ENCODE measurements at places on chromosomes 6 and 20. TPM values are rescaled to one million over a fixed set of nuclear protein-coding genes. Genes with fewer than 3 reads are reported as not detected.

Gene NAPB
- total RNA-seq, result 5.0 TPM

Gene ZNF322
- total RNA-seq, result 31.2 TPM

Gene KIF13A
- 30.1 TPM for total RNA-seq

Gene HCK
- total RNA-seq, result not detected

Gene PI3
- not detected for total RNA-seq

Gene HTR1B
- total RNA-seq, result not detected

DNA sequence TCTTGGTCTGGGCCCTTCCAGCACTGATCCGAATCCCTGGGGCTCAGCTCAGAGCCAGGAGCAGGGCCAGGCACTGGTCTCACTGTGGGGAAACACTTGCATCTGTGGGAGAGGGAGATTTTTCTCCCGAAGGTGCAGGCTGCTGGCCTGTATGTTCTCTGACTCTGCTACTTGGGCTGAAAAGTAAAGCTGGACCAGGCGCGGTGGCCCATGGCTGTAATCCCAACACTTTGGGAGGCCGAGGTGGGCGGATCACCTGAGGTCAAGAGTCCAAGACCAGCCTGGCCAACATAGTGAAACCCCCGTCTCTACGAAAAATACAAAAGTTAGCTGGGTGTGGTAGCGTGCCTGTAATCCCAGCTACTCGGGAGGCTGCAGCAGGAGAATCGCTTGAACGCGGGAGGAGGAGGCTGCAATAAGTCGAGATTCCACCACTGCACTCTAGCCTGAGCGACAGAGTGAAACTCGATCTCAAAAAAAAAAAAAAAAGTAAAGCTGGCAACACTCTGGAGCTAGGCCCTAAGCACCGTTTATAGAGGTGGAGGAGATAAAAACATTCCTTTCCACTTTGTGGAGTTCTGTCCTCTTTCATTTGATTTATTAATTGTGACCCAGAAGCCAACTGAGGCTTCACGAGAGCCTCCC lies 41.7 kb downstream of the JPH2 start:
- no peak for DNase-seq

- no peak for DNase-seq
Observed at GRCh38 chr20:32028647-32029372, 18.6 kb downstream of the CCM2L start.

DNA sequence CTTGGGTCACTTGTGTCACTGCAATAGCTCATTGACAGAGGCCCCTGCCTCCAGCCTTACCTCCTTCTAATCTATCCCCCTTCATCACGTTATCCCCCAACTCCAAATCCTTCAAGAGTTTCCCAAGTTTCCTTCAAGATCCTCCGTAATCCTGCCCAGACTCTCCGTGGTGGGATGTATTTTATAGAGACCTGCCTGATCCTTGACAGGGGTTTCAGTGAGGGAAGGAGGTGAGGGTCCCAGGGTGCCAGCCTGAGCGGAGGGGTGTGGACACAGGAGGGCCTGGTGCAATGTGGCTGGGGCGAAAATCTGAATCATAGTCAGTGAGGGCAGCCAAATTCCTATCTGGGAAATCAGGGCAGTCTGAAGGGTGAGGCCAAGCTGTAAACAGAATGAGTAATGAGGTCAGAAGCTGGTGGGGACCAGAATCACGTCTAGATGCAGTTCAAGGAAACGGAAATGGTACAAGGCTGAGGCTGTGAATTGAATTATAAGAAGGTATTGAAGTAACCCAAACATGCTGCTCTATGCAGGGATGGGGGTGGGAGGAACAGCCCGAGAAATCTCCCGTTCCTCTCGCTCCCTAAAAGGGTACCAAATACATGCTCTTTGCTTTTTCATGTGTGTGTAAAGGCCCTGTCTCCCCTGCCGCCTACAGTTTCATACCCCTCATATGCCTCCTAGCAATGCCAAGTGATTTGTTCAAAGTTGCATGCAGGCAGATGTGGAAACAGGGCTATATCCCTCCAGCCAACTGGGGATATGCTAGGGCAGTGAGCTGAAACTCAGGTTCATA lies 35.4 kb upstream of the PIM1 start:
- no peak for DNase-seq

DNA sequence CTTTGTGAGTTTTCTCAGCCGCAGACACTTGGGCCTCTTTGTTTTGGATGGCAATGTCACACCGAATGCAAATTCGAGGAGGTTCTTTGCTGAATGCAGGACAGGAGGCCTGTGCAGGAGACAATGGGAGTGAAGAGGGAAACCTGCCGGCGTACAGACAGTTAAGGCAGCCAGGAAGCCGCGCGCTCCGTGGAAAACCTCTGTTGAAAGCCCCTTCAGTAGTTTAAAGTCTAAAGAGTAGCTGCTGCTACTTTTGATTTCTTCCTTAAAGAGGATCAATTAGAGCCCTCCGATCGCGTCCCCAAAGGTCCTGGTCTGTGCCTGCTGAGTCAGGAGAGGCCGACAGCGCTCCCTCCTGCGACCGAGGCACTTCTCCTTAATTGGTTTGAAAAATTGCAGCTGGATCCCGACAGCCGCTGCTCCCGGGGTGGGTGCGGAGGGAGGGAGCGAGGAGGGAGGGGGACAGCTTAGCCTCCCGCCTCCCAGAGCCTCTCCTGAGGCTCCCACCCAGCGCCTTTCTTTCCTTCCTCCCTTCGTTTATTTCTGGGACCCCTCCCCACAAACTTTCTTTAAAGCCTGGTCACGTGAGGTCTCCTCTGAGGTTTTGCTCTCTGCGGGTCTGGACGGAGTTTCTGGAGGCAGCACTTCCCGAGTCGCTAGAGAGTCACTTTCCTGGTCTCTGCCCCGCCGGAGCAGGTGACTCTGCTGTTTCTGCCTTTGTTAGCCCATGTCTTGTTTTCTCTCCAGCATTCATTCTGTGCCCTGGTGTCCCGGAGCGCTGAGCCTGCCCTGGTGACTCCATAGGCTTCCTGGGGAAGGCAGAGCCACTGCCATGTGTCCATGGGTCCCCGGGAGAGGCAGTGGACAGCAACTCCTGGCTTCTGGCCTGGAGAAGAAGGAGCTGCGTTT lies 22.3 kb upstream of the RPP40 start:
- peak; percentile 39 for DNase-seq

DNA sequence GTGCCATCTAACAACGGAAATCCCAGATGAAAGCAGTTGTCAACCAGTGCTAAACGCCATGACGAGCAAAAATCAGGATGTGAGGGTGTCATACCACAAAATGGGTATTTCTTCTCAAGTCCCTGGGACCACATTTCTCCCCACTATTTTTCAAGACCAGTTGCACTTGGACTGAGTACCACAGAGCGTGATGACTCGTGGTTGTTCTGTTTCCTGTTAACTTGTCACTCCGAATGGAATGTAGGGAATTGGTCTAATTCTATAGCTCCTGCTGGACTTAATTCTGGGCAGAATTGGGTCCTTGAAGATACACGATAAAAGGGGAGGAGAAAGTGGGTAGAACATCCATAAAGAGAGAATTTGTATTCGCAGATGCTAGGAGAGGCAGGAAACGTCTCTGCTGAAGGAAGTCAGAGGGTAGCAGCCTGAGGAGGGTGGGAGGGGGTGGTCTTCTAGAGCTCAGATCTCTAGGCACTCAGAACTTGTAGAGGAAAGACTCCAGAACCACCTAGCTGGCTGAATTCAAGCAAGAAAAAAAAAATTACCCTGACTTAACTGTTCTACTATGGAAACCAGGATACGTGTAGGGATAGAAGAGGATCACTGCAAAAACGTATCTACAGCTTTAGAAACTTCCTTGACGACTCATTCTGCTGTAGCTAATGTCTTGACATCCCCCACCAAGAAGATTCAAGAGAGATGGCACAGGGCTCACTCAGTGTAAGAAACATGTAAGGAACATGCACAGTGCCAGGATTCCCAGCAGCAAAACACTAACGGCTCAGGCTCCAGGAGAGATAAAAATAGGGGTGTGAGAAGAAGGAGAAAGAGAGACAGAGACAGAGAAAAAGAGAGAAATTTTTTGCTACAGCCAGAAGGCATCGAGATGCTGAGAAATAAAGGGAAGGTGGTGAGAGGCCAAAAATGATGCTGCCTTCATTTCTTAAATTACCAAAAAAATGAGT lies 494.7 kb downstream of the CD83 start:
- DNase-seq, result no peak

- no peak for DNase-seq
Observed at GRCh38 chr6:94065707-94066337, 646.5 kb upstream of the EPHA7 start.
